ENCODE measurements at places on chromosomes 6 and 20.
A peak's percentile ranks its signal among the peaks of the same experiment; 100 is the strongest.

DNA sequence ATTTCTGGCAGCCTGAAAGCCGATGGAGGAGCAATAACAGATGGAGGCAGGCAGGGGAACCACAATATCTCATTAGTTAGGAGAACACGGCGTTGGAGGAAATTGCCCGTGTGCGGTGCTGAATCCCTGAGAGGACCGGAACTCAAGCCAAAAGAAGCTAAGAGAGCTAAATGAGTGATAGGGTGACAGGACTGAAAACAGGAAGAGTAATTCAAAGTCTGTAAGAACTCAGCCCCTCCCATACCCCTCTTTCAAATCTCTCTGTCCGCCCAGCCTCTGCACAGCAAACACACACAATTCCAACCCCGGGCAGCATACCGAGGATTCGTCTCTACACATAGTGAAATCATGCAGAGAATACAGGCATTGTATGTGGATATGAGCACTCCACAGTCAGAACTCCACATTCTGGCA, 2.6 kb upstream of the IPCEF1 start:
- DNase-seq: no peak

DNA sequence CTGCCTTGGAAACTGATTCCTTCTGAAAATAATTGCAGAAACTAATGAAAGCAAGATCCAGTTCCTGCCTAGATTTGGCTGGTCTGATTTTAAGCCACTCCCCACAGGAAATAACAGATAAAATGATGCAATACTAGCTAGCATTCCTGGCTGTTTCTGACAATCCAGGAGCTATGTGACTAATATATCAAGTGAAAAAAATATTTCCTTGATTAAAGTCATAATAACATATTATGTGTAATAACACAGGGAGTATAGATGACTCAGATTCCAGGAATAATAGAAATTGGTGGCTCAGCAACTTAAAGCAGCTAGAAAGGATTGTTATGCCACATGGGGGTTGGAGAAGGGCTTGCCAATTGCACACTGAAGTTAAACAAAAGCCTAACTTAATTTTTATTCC, 182.7 kb upstream of the SALL4 start:
- peak; percentile 92 for DNase-seq

DNA sequence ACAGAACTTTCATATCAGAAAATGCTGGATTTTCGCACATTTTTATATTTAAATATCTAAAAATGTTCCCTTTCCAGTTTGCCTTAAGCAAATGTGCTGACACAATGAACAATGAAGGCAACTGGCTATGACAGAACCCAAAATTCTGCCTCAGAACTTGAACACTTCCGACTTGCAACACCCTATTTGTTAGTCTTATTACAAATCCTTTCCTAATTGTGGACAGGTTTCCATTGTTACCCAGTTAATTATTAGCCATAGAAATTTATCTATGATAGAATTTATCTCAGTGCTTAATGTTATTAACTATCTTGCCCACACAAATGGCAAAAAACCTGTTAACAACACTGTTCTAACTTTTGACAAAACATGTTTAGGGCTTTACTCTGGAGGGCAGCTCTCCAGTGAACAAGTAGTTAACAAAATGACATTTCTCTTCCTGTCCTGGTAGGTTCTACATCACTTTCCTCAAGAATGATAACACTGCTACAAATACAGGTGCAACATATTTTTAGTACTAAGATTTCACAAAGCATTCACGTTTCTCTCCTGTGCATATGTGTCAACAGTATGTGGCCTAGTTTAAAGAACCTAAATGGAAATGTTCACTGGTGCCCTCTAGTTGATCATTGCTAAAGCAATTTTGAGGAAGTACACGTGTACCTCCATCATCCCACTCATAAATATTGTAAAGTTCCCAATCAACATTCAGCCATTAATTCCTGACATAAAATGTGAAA, 58.4 kb downstream of the HIVEP2 start:
- DNase-seq: peak; percentile 64

DNA sequence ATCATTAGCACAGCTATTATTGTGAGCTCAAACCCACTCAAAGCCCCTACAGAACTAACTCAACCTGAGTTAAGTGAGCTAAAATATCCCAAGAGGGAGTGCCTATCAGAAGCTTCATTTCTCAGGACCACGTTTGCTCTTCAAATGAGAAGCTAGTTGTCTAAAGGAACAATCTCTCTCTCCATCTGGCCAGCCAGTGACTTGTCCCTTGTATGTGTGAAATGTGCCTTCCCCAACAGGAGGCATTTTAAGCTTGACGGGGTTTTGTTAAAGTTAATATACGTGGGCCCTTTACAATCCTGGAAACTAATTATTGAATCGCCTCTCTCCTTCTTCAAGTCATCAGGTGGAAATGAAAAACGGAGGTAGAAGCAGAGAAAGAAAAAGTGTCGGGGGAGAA, 62.0 kb downstream of the TRERF1 start:
- DNase-seq: no peak

DNA sequence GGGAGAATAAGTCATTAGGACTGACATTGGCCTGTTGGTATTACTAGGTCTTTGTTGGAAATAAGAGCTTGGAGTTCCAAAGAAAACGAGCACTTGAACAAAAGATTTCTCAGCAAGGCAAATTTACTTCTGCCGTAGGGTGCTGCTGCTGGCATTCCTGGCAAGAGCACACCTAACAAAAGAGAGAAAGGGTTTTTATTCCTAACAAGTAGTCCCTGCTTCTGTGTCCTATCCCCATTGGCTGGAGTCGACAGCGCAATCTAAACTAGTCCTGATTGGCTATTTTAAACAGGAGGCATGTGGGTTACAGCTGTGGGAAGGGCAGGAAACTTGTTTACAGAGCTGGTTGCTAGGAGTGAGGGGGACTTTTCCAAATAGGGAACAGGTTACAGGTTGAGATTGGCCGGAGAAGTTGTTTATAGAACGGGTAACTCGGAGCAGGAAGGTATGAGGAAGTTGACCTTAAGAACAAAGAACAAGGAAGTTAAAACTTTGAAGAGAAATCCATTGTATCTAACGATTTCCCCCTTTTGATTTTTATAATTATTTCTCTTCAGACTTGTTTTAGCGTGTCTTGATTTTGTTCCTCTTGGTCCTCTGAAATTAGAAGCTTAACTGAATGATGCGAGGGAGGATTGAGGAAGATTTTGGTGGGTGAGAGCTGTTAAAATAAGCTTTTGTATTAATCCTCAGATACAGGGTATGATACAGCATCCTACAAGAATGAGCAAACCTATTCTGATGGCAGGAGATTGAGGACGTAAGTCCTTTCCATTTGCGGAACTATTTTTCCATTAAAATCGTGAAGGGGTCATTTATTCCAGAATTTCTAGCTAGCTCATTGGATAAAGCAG, 3.4 kb upstream of the ZNFX1 start:
- DNase-seq: peak; percentile 78

DNA sequence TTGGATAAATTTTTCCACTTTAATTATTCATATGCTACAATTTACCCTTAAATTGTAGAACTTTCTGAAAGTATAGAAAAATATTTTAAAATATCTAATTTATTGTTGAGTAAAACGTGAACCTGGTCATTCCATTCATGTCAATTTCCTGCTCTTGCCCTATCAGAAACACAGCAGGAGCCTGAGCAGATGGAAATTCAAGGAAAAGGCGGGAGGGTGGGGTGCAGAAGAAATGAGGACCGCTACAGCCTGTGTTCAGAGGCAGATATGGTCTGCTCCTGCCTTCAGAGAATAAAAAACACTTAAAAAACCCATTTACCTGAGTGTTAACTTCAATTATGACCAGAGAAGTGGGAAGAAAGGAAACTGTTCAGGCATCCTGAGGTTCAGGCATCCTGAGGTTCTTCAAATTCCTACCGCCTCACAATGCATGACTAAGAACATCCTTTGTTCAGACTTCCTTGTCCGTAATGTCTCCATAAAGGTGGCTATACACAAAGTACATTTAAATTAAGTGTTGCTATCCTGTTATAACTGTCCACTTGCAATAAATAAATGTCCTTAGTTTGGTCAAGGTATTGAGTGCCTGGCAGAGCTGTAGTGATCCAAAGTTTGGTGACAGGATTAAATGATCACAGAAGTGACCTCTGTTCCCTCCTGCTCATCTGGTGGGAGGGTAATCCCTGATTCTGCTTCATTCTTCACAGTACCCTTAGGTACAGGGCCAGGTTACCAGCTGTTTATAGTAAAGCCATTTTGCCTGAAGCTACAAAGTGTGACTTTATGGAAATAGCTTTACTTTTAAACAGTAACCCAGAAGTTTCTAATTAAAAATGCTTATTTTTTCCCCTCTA, 109.1 kb downstream of the MAN1A1 start:
- peak; percentile 36 for DNase-seq

GRCh38 chr6:25553502-25553901, 98.5 kb upstream of the SCGN start:
- no peak for DNase-seq

- DNase-seq: no peak
These were observed 294.7 kb downstream of the FOXC1 start for GRCh38 chr6:1904466-1904799.

GRCh38 chr6:107504270-107505026, 14.5 kb downstream of the SOBP start:
- DNase-seq: no peak

- no peak for DNase-seq
These were observed at the start of gene APOBEC2 for GRCh38 chr6:41053041-41053440. Gene APOBEC2, plus strand, starts transcription at chr6:41053202. Its CDS starts 146 bp downstream, at chr6:41053348.

DNA sequence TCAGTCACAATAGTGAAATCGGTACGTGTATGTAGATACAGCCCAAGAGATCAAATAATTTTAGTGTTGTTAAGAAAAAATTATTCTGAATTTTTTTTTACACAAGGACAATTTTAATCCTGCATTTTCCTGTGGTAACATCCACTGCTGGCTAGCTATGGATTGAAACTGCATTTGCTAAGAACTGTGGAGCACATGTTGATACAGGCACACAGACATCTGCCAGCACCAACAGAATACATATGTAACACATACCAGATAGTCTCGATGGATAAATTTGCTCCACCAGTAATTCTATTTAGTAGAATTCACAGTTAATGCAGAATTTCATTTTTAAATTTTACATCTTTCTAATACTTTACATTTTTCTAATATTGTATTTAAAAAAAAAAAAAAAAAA, 2.2 kb downstream of the ASIP start:
- no peak for DNase-seq

DNA sequence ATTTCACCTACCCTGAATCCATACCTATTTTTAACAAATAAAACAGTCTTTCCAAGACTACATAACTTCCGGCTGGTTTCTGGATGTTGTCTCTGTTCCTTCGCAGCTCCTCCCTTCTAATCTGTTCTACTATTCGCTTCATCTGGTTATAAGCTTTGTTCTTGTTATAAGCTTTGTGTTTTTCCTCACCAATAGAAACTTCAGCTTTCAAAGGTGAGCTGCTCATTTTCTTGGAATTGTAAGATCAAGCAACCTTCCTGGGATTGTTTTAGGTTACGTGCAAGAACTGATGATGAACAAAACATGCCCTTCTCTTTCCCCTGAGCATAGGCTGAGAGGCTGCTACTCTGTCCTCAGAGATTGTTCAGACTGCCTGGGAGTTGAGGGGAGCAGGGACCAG, 2.1 kb downstream of the GFOD1 start:
- no peak for DNase-seq

DNA sequence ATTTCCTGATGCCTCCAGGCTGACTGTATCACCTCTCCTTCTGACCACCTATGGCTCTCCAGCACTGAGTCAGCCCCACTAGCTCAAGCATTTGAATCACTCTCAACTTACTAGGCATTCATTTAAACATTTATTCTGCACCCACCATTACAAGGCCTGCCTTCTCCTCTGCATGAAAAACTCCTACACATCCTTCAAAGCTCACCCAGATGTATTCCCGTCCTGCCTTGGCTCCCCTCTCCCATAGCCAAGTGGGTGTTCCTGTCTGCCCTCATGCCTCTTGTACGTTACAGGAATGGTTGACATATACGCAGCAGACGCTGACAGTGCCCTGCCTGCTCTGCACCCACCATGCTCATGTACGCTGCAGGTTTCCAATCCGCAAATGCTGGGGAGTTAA, 21.6 kb downstream of the KCNK17 start:
- DNase-seq: no peak

DNA sequence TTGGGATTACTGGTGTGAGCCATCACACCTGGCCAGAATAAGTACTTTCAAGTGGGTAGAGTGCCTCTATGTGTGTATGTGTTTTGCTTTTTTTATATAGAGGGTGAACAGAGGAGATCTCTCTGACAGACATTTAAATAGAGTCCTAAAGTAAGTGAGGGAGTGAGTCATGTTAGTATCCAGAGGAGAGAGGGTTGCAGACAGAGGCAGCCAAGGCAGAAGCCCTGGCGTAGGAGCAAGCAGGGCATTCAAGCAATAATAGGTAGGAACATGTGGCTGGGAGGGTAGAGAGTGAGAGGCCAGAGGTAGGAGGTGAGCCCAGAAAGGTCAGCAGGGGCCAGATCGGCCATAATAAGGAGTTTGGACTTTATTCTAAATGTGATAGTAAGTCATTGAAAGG, 48.9 kb downstream of the PHF20 start:
- DNase-seq: peak; percentile 20
